ENCODE measurements at places on chromosomes 3 and 15. TPM values are rescaled to one million over a fixed set of nuclear protein-coding genes. Genes with fewer than 3 reads are reported as not detected.

Gene C3orf20
- not detected for total RNA-seq

Gene SEMA6D
- not detected for total RNA-seq

Gene IL17RE
- not detected for total RNA-seq

Gene CD86
- total RNA-seq = not detected

- DNase-seq = no peak
These were observed 22.2 kb downstream of the BTD start for GRCh38 chr3:15623535-15624440.

- no peak for DNase-seq
These were observed 452.2 kb downstream of the IL5RA start for GRCh38 chr3:2657971-2658370.

GRCh38 chr3:184489268-184489841 lies 72.2 kb upstream of the EPHB3 start:
- no peak for DNase-seq

DNA sequence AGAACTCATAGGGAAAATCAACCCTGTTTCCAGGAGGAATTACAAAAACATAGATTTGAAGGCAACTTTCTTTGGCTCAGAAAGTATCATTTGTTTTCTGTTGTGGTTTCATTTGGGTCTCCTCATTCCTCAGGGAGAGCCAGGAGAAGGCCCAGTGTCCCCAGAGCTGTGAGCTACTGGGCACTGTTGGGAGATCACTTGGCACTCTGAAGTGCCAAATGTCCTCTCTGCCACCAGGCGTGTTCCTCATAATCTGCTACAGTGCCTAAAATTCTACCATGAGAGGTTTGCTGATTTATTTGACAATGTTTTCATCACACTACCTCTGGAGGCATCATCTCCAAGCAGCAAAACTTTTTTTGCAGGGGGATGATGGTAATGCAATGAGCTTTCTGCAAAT lies 17.4 kb upstream of the TNFAIP8L3 start:
- DNase-seq = no peak

DNA sequence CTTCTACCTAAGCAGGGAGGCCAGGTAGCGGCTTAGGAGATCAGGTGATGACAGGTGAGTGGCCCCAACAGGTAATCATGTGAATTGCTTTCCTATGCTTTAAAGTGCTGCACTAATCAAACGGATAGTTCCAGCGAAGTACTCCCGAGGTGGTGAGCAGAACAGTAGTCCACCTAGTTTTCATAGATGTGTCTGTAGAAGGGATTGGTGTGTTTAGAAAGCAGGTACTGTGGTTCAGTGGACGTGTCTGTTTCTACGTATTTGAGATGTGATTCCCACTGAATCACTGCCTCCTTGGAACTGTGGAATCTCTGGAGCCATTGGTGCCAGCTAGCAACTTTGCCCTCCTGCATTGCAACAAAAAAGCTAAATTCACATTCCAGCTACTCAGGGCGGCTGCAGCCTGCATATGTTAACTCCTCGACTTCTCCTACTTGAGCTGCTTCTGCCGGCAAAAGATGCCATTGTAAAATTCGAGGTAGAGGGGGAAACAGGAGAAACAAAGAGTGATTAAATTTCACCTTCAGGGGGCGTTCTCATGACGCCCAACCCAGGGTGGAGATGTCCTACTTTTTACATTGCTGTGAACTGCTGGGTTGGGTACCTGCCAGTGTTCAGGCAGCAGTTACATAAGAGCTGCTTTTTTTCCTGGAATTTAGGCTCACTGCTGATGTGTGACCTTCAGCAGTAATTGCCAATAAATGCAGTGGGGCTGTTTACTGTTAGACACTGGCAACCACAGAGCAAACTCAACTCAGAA lies 227.3 kb downstream of the ITPR1 start:
- DNase-seq = peak; percentile 58

GRCh38 chr3:52502808-52503350 lies 7.7 kb downstream of the STAB1 start:
- DNase-seq = no peak

DNA sequence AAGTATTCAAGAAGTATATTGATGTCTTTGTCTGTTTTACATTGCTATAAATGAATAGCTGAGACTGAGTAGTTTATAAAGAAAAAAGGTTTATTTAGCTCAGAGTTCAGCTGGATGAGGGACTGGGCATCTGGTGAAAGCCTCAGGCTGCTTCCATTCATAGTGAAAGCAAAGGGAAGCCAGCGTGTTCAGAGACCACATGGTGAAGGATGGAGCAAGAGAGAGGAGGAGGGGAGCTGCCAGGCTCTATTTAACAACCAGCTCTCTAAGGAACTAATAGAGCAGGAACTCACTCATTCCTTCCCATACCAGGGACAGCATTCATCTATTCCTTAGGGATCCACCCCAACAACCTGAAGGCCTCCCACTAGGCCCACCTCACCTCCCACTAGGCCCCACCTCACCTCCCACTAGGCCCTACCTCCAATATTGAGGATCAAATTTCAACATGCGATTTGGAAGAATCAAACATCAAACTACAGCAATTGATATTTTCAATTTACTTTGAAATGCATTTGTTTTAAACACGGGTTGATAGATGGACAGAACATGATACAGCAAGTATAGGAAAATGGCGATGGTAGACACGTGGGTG lies 167.5 kb upstream of the HES1 start:
- DNase-seq = no peak

DNA sequence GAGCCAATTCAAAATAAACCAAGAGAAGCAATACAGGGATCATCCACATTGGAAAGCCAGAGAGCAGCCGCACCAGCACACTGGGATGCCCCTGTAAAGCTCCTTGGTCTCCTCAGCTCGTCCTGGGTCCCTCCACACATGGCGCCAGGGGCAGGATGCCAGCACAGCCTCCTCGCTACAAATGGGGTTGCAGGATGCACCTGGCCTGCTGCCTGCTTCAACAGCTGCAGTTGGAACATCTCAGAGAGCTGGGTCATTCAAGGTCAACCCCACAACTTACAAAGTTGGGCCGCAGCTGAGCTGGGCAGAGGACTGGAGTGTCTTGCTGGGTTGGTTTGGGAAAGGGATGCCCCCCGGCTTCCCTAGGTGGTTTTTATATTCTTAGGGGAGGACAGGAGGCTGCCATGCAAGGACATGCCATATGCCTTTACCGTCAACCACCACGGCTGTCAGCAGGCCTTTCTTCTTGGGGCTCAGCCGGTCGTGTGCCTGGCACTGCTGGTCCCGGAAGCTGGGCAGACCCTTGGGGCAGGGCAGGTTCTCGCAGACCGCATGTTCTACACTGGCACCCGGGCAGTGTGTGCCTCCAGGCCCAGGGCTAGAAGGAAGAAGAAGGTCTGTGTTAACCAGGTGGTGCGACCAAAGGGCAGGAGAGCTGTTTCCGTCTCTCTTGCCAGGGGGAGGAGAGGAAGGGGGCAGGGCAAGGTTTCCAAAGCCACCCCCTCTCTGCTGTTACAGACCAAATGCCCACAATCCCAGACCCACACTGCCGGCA lies 225.2 kb downstream of the ADAMTS17 start:
- no peak for DNase-seq

DNA sequence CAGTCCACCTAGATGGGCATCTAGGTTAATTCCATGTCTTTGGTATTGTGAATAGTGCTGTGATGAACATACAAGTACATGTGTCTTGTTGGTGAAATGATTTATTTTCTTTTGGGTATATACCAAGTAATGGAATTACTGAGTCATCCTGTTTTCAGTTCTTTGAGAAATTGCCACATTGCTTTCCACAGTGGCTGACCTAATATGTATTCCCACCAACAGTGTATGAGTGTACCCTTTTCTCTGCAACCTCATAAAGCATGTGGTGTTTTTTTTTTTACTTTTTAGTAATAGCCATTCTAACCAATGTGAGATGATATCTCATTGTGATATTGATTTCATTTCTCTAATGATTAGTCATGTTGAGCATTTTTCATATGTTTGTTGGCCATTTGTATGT lies 86.0 kb upstream of the NDN start:
- DNase-seq = peak; percentile 1

- DNase-seq = no peak
These were observed 102.7 kb upstream of the FGF7 start for GRCh38 chr15:49320351-49320750.
